ENCODE measurements at places on chromosomes 7 and 10.

DNA sequence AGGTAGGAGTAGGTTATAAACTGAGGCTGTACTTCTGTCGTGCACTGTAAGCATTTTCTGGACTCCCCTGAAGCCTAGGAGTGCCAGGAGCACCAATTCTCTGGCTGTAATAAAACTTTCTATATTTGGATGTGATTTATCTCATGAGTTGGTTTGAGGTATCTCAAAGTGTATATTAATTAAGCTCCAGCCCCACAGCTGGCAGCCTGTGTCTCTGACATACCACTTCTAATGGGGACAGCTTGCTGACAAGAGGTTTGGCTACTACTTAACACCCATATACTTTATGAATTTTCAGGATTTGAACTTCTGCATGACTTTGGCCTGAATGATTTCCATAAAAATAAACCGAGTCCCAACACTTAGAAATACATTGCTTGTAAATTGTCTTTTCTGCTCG, 35.2 kb downstream of the CFAP58 start:
- no peak for DNase-seq

DNA sequence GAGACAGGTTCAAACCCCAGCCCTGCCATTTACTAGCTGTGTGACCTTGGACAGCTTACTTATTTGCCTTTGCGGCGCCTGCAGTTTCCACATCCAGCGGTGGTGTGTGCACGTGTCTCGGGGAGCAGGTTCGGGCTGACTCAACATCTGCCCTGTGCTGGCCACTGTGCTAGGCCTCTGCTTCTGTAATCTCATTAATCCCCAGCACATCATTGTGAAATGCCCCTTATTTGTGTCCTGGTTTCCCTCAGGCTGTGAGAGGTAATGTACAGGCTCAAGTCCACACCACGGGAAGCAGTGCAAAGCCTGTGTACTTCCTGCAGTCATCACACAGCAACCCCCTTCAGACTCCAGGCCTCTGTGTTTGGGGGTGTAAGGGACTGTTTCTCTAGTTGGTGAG, 285.7 kb downstream of the RPS24 start:
- DNase-seq, result no peak

- no peak for DNase-seq
Observed at GRCh38 chr7:86320341-86320740, 323.4 kb upstream of the GRM3 start.

- no peak for DNase-seq
Observed at GRCh38 chr7:41817386-41817785, 114.5 kb upstream of the INHBA start.

GRCh38 chr10:12214763-12215218, 18.8 kb downstream of the CDC123 start:
- DNase-seq, result peak; percentile 57

GRCh38 chr7:6446838-6447580, 745 bp downstream of the DAGLB start:
- DNase-seq, result peak; percentile 61

GRCh38 chr10:71393841-71394475, 2.8 kb upstream of the CDH23 start:
- no peak for DNase-seq

DNA sequence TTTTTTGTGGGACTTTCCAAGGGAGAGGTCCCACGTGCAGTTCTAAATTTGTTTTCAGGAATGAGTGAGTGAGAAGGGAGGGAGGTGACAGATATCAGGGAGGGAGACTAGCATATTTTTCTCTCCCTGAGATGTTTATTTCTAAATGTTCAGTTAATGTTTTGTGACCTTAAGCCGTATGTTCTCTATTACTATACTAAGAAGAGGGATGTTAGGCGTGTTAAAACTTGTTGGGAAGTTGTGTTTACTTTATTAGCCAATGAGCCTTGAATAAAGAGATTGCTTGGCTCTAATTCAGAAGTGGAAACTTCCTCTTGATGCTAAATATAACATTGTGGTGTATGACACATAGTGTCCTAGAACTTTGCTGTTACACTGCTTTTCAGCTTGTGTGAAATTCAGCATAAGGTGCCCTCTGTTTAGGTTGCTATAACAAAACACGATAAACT, 37.3 kb downstream of the DNAH11 start:
- DNase-seq, result peak; percentile 2

DNA sequence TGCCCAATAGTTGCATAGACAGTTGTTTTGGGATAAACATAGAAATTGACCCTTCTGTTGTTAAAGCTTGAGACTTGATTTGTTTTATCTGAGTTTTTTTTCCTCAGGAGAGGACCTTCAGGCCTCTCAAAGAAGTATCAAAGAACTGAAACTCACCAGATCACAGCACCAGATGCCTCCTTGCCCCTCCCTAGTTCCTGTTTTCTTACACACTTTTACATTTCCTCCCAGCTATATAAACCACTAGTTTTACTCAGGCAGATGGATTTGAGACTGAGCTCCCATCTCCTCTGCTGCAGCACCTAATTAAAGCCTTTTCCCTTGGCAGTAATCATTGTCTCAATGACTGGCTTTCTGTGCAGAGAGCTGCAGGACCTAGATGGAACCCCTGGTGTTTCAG, 150.6 kb upstream of the NRG3 start:
- no peak for DNase-seq

- no peak for DNase-seq
Observed at GRCh38 chr10:14240253-14241189, 90.2 kb downstream of the FRMD4A start.

- DNase-seq, result no peak
Observed at GRCh38 chr10:119807960-119808697, 64.5 kb downstream of the MCMBP start.

DNA sequence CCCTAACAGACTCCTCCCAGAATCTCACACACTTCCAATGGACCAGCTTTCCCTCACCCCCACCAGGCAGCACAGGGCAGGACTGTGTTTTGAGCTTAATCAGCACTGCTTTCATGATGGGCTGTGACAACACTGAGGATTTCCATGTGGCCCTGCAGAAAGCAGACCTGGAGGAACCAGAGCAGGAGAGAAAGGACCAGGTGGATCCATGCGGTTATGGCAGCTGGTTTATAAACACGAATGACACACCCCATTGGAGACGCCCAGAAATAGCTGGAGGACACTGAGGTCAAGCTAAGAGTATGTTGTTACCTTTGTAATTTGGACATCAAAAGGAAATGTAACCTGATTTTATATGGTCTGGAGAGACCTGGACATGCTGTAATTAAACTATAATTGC, 31.7 kb upstream of the HERPUD2 start:
- no peak for DNase-seq

DNA sequence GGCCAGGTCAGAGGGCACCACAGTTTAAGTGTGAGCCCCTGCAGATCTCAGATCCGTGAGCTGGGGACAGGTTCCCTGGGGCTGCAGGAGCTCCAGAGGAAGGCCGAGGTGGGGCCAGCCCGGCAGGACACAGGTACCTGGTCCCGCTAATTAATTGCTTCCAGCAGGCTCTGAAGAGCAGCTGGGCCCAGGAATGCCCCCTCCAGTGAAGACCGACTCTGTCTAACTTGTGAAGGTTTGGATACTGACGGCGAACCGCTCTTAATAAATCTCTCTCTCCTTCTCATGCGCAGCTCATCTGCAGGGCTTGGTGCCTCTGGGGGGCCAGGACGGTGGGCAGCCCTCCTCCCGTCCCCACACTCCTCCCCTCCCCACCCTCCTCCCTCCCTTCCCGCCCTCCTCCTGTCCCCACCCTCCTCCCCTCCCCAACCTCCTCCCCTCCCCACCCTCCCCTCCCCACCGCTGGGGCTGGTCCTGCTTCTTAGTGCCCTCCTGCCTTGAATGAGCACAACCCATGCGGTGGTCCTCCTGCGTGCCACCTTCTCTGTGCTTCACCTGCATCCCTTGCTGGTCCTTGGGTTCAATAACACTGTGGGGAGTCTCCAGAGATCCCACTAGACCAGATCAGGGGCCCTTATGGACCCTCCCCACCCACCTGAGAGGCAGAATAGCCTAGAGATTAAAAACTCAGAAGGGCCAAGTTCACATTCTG, 38.3 kb downstream of the PDGFA start:
- no peak for DNase-seq

- no peak for DNase-seq
Observed at GRCh38 chr10:35058686-35059085, 31.5 kb downstream of the CUL2 start.

DNA sequence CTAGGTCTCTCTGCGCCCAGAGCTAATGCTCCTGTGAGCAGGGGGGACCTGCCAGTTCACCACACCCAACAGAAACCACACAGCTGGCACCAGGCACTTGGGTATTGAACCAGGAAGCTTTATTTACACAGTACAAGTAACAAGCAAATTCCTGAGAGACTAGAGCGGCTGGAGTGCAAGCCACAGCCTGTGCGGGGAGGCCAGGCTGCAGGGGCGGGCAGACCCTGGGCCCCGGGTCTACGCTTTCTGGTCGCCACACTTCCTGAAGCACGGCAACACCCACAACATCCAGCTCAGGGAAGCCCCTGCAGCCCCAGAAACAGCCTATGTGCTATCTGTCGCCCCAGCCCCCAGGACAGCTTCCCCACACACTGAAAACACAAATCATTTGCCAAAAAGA, 125.0 kb downstream of the FAM53B start:
- no peak for DNase-seq

GRCh38 chr10:79143879-79144278, 75.1 kb downstream of the ZMIZ1 start:
- no peak for DNase-seq

DNA sequence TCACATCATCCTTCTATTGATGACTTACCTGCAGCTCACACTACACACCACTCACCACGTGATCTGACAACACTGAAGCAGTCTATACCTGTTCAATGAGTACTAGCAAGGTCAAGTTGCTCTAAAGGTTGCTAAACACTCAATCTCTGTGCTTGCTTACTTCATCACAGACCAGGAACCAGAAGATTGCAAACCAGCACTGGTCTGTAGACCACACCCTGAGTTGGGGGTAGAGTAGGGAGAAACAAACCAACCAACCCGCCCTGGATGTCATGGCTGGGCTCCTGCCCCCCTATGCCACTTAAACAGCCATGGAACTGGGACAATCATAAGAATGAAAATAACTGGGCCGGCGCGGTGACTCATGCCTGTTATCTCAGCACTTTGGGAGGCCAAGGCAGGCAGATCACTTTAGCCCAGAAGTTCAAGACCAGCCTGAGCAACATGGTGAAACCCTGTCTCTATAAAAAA, 19.6 kb downstream of the DLG5 start:
- no peak for DNase-seq

DNA sequence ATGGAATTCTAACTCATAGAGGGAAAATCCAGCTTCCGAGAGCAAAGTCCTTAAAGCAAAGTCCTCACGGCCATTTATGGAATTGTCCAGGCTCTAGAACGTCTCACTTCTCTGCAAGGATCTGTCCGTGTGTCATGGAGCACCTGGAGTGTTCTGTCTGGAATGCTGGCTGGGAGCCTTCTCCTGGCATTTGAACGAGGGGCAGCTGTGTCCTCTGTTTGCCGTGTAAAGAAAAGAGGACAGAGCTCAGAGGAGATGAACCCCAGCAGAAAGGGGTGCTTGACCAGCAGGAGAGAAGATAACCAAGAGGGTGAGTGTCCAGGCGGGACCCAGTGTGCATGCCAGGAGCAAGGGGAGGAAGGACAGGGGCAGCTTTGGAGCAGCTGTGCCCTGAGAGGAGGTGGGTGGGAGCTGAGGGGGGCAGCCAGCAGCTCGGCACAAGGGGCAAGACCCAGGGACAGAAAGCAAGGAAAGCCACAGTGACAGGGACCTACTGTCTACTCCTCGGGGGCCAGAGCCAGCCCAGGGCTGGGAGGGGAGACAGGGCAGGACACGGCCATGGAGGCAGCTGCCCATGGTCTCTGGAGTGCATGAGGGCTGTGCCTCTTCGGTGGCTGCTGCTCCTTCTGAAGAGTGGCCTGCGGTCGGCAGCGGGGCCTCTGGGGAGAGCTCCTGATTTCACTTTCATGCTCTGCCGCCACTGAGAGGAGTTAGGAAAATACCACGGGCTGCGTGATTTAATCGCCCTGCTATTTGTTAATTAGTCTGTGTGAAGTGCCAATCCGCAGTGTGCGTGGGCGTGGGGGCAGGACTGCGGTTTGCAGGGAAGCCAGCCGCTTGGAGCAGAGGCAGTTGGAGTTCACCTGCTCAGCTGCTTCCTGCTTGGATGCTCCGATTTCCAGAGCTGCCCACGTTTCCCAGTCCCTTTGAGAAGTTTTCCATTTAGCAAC, 149.3 kb upstream of the SHH start:
- no peak for DNase-seq

DNA sequence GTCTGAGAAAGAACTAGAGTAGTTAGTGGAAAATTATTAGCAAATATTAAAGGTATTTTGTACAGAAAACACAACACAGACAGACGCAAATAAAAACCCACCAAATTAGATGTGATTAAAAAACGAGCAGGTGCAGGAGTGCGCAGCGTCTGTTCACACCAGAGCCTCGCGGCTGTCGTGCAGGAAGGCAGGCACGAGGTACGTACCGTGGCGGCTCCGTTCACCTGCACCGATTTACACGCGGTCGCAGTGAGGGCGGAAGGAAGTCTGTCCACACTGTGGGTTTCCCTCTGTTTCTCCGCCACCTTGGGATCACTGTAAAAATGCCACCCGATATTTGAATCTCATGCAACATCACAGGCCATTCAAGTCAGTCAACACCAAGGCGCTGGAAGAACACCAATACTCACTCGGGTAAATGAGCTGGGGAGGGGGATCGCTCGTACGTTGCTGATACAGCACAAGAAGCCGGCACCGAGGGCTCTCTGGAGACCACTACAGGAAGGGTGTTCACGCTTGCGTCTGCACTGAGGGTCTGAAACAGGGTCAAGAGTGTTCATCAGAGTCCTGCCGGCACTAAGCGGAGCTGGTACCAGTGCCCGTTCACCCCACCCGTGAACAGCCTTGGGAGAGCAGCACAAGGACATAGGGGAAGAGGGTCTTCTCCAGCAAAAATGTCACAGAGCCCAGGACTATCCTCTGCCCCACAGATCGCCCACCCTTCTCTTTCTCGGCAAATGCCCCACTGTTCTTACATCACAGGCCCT, 116.8 kb downstream of the LARP4B start:
- no peak for DNase-seq

GRCh38 chr10:29688230-29688661, 53.5 kb upstream of the SVIL start:
- no peak for DNase-seq

DNA sequence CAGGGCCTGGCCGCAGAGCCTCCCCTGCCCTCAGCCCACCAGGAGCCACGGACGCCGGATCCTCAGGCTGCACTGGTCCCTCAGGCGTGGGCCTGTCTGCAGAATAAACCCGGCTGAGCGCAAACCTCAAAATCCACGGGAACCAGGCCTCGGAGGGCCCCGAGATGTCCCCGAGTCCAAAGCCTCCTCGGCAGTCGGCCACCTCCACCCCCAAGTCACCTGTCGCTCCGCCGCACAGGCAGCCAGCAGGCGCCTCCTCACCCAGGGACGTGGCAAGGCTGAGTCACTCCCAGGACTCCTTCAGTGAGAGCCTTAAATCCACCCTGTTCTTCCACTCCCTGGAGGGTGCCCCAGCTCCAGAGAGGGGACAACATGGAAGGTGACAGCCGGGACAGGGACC, 33.2 kb downstream of the STK32C start:
- DNase-seq, result no peak

GRCh38 chr7:30969604-30969970, 5.8 kb downstream of the GHRHR start:
- no peak for DNase-seq
